ENCODE measurements at places on chromosomes 1 and 21. TPM values are rescaled to one million over a fixed set of nuclear protein-coding genes. Genes with fewer than 3 reads are reported as not detected.

The OR2L13 gene
- total RNA-seq: not detected

The ADGRB2 gene
- total RNA-seq: 1.8 TPM

The GPR161 gene
- 26.4 TPM for total RNA-seq

The PSMD4 gene
- 173 TPM for total RNA-seq

The EPHX1 gene
- total RNA-seq: 5.1 TPM

The RORC gene
- total RNA-seq: not detected

The CLEC20A gene
- total RNA-seq: 0.43 TPM

The OTUD7B gene
- total RNA-seq: 20.1 TPM

The TRIM33 gene
- 32.6 TPM for total RNA-seq

The SZT2 gene
- total RNA-seq: 38.4 TPM

The LRRC7 gene
- not detected for total RNA-seq

The S100A7 gene
- total RNA-seq: not detected

The FAM177B gene
- not detected for total RNA-seq

The A3GALT2 gene
- not detected for total RNA-seq

The RHD gene
- total RNA-seq: not detected

The PCAT6 gene
- total RNA-seq: 1.2 TPM

The UTS2 gene
- total RNA-seq: not detected

The UROD gene
- total RNA-seq: 93.8 TPM

The FCRLA gene
- total RNA-seq: not detected

The C1QA gene
- total RNA-seq: not detected

The CRNN gene
- not detected for total RNA-seq

The GBP1 gene
- 3.1 TPM for total RNA-seq

The GPR37L1 gene
- total RNA-seq: under 0.01 TPM

The PRAMEF27 gene
- total RNA-seq: not detected

The CBR1 gene
- 34.9 TPM for total RNA-seq

The GBP3 gene
- 29.3 TPM for total RNA-seq
